ENCODE measurements at places on chromosomes 16 and 17.

DNA sequence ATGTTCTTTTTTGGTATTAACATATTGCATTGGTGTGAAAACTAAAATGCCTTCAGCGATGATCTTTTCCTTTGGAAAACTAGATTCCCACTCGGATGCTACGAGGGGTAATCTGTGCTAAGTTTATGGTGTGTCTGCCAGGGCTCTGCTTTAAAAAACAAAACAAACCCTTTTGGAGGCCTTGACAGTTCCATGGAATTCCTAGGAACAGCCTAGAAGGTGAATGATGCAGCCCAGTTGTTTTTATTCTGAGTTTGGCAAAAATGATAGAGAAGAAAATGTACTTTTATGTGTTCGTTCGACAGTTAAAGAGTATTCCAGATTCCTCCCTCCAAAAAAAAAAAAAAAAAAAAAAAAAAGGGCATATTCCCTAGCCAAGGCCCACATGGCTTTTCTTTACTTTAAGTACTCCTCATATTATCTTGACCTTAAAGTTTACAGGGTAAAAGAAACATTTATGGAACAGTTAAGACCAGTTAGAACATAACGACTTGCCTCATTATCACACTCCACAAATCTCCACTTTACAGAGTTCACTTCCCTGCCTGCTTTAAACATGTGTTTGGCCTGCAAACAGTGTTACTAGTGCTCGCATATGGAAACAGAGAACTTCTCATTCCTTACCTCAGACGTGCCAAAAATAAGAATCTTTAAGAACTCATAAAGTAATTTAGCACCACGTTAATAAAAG is 159.1 kb downstream of the WWOX start:
- no peak for DNase-seq

DNA sequence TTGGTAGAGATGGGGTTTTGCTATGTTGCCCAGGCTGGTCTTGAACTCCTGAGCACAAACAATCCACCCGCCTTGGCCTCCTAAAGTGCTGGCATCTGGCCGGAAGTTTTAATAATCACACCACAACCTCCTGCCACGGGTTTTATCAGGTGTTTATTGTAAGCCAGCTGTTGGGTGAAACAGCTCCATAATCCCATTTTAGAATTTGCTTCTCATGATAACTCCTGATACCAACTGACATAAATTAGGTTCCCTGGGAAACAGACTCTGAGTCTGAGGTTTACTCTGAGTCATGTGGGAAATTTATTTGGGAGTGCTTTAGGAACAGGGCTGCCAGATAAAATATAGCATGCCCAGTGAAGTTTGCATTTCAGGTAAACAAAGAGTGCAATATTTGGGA is 122.6 kb upstream of the MED13 start:
- no peak for DNase-seq

GRCh38 chr17:63001689-63002394 is 35.8 kb downstream of the TANC2 start:
- no peak for DNase-seq

DNA sequence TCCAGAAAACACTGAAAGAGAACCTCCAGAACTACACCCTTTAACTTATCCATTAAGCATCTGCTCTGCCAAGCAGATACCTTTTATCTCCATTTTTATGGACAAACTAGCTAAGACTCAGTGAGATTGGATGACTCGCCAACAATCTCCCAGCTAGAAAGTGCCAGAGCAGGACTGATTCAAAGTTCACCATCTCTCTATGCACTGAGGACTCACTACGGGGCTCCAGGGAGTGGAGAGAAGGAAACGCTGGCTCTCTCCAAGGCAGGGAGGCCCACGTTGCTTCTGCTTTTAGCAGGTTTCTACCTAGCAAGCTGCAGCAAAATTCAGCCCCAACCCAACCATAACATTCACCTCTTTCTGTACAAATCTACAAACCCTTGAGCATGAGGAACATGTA is 52.8 kb upstream of the ARHGAP44 start:
- DNase-seq: no peak

GRCh38 chr16:17830651-17831050 is 359.9 kb upstream of the XYLT1 start:
- no peak for DNase-seq

DNA sequence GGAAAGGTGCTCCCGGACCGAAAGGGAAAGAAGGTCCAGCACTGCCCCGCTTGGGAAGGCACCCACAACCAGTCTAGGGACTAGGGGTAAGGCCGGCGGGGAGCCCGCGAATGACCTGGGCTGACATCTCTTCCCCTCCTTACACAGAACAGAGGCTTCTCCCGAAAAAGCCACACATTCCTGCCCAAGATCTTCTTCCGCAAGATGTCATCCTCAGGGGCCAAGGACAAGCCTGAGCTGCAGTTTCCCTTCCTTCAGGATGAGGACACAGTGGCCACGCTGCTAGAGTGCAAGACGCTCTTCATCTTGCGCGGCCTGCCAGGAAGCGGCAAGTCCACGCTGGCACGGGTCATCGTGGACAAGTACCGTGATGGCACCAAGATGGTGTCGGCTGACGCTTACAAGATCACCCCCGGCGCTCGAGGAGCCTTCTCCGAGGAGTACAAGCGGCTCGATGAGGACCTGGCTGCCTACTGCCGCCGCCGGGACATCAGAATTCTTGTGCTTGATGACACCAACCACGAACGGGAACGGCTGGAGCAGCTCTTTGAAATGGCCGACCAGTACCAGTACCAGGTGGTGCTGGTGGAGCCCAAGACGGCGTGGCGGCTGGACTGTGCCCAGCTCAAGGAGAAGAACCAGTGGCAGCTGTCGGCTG is 1.5 kb downstream of the CNP start:
- no peak for DNase-seq

DNA sequence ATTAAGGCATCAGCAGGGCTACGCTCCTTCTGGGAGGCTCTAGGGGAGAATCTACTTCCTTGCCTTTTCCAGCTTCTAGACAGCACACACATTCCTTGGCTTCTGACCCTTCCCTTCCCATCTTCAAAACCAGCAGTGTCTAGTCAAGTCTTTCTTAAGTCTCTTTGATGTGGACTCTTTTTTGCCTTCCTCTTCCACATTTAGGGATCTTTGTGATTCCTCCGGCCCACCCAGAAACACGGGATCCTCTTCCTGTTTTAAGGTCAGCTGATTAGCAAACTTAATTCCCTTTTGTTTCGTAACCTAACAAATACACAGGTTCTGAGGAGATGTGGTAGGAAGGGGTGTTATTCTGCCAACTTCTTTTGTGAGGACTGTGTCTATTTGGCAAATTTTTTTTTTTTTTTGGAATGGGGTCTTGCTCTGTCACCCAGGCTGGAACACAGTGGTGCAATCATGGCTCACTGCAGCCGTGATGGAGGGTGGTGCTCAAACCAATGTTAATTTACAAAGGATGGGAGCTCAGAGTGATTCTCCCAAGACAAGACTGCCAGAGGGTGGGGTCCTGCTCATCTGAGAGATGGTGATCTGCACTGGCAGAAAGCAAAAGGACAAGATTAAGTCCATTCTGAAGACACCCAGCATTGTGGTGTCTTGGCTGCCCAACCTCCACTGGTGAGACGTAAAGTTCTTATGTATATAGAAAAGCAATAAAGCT is 14.7 kb downstream of the KNOP1 start:
- DNase-seq: no peak

DNA sequence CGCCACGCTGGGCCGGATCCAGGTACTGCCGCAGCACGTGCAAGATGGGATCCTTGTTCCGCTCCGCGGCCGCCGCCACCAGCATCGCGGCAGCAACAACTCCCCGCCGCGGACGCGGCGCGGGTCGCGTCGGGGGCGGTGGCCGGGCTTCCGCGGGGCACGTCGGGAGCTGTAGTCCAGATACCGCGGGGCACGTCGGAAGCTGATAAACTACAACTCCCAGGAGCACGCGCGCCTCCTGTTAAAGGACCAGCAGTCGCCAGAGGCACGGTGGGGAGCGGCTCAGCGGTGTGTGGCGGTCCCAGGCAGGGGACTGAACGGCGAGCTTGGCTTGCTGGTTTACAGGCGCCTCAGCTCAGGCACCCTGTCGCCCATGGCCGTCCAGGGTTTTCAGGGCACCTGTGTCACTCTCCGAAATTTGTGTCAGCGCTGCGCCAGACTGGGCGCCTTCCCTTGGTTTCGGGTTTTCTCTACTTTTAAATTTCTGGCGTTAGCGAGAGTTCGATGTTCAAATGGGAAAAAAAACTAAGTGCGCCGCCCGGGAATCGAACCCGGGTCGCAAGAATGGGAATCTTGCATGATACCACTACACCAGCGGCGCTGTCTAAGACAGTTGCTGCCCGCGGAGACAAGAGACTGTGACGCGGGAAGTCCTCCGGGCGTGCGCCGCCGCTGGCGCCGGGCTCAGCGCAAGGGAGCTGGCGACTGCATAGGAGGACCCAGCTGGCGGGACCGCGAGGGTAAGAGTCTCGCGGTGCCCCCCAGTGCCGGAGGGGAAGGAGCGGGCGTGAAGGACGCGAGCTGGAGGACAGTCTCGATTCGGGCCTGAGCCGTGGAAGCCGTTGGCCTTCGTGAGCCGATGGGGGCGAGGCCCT is at the start of gene METTL26:
TSS of gene METTL26 (minus strand) at position 100 of the 875 bp plus-strand sequence. CDS start at position 85, 15 bp downstream.
- DNase-seq: peak; percentile 91

GRCh38 chr17:81715872-81716673 is 4.0 kb downstream of the SLC25A10 start:
- no peak for DNase-seq

Data from stimulated activated CD4-positive, alpha-beta T cell treated with anti-CD3 and anti-CD28 coated beads, Interleukin-4, amount 100 ng/mL, for 48 hours (primary cell).